ENCODE measurements at places on chromosomes 12 and 14.

- DNase-seq = no peak
Measured at GRCh38 chr12:46089414-46090162, 99.2 kb upstream of the SCAF11 start.

DNA sequence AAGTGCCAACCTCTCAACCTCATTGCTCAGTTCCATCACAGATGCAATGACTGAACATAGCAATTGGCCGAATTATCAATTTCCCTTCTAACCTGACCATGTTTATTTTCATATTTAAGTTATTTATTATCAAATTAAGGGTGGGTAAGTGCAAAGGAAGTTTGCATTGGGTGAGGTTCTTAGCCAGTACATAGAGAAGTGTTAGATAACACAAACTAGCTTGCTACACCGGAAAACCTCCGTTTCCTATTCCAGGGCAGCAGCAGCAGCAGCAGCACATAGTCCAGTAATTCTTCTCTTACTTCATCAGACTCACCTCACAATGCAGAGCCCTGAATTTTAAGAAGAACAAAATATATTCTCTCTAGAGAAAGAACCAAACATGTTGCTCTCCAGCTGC lies 200.5 kb upstream of the OR4E1 start:
- DNase-seq = no peak

- no peak for DNase-seq
Measured at GRCh38 chr12:13288937-13289652, 92.6 kb downstream of the EMP1 start.

- DNase-seq = no peak
Measured at GRCh38 chr12:109605599-109606228, 32.1 kb downstream of the MVK start.

- DNase-seq = no peak
Measured at GRCh38 chr12:89951050-89951693, 242.5 kb upstream of the ATP2B1 start.

- no peak for DNase-seq
Measured at GRCh38 chr14:31785574-31785973, 224.4 kb downstream of the NUBPL start.

DNA sequence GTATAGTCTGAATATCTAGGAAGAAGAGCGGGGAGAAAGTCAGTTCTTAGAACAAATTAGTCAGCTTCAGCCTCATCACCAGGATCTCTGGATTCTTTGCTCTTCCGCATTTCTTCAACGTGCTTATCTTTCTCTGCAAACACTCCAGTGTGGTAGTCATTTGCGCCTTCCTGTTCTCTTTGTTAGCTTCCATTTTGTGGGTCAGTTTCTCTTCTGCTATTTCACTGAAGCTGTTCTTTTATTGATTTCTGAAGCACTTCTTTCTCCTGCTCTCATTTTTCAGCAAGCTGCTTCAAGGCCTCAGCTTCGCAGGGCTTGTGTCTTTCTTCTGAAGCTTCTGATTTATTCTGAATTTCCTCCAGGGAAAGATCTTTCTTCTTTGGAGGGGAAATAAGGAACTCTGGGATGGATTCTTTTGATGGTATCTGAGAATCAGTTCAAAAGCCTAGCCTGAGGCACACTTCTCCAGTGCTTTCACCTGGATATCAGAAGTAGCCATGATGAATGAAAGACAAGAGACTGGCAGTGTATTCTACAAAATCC lies 13.5 kb downstream of the AMN1 start:
- no peak for DNase-seq

- no peak for DNase-seq
Measured at GRCh38 chr12:110004598-110004997, 5.4 kb downstream of the ANKRD13A start.

GRCh38 chr14:74413627-74414026 lies 12.4 kb downstream of the SYNDIG1L start:
- DNase-seq = no peak

- no peak for DNase-seq
Measured at GRCh38 chr14:71852181-71852580, 80.0 kb upstream of the RGS6 start.

- DNase-seq = no peak
Measured at GRCh38 chr12:78386871-78387270, 477.7 kb upstream of the SYT1 start.

DNA sequence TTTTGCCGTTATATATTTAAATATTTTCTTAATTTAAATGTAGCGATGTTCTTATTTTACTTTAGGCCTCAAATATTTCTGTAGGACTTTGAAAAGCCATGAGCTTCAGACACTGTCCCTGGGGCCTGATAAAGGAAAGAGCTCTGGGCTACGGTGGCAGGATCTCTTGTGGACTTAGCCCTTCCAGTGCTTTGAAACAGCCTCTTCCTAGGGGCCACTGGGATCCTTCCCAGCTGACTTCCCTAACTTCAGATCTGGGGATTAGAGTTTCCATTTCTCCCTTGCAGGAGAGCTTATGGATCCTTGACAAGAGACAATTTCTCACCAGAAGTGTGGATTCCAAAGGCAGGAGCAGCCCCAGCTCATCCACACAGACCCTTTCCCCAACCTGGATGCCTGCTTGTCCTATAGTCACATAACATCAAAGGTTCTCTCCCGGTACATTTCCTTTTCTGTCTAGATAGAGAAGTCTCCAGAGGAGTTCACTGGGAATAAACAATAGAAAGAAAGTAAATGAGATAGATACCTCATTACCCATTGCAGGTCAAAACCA lies 221.4 kb downstream of the TTC6 start:
- no peak for DNase-seq

GRCh38 chr14:59262717-59263454 lies 74.4 kb downstream of the DAAM1 start:
- no peak for DNase-seq

- DNase-seq = no peak
Measured at GRCh38 chr14:50320283-50320682, 8.2 kb downstream of the DMAC2L start.

- DNase-seq = peak; percentile 15
Measured at GRCh38 chr12:27333403-27334009, 870 bp downstream of the BMAL2 start.

DNA sequence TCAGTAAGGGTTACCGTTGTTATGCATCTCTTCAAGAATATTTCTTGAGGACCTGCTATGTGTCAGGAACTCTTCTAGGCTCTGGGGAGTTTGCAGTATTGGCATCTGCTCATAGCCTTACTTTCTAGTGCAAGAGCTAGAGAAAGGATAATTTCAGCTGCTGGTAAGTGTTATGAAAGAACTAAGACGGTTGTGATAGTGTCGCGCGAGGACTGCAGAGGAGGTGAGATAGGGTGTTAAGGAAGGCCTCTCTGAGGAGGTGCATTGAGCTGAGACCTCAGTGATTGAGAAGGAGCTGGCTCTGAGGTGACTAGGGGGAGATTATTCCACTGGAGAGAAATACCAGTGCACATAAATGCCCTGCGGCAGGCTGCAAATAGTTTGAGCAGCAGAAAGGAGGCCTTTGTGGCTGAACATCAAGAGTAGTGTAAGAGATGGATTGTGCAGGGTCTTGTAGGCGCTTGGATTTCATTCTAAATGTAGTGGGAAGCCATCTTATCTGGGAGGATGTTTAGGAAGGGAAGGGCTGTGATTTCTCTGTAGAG lies 824 bp downstream of the DDX55 start:
- DNase-seq = no peak

- no peak for DNase-seq
Measured at GRCh38 chr12:163406-163986, 50.5 kb downstream of the SLC6A12 start.

- DNase-seq = peak; percentile 5
Measured at GRCh38 chr12:27780612-27781408, 774 bp upstream of the MANSC4 start.

- no peak for DNase-seq
Measured at GRCh38 chr14:102965971-102966655, 43.6 kb downstream of the AMN start.

DNA sequence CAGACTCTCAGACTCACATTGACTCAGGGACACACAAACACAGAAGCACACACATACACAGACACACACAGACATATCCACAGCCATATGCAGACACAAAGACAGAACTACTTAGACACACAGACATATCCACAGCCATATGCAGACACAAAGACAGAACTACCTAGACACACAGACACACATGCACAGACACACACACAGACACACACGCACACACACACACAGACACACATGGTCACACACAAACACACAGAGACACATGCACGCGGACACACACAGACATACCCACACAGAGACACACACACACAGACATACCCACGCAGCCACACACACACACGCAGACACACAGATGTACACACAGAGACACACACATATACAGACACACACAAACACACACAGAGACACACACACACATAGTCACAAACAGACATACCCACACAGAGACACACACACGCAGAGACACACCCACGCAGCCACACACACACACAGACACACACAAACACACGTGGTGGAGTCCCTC lies 25.7 kb downstream of the SERPINA1 start:
- DNase-seq = no peak

GRCh38 chr14:100780246-100780645 lies 45.7 kb upstream of the MEG3 start:
- no peak for DNase-seq

DNA sequence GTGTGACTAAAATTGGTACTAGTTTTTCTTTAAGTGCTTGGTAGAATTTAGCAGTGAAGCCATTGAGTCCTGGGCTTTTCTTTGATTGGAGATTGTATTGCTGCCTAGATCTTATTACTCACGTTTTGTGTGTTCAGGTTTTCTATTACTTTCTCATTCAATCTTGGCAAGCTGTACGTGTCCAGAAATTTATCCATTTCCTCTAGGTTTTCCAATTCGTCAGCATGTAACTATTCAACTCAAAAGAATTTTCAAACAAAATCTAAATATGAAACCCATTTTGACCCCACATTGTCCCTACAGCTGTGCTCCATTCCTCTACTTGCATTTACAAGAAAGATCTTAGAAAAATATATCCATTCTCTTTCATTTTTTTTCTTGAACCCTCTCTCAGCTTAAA lies 1613.4 kb upstream of the SEL1L start:
- no peak for DNase-seq

GRCh38 chr14:84535976-84536375 lies 994.0 kb upstream of the FLRT2 start:
- DNase-seq = no peak

GRCh38 chr14:90697132-90697531 lies 119.1 kb downstream of the TTC7B start:
- no peak for DNase-seq

DNA sequence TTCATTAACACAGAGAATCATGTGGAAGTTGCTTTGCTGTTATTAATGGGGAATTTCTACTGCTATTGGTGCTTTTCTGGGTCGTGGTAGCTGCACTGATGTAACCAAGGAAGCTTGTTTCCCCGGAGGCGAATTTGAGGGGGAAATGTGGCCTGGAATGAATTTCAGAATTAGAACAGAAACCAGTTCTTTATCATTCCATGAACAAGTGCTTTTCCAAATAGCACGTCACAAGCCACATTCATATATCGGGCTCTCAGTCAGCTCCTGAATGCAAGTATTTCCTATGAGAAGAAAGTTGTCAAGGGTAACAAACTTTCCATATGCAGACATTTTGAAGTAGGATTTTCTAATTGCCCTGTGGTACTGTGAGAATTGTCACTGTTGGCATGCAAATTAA lies 1353.2 kb downstream of the AACS start:
- DNase-seq = no peak

DNA sequence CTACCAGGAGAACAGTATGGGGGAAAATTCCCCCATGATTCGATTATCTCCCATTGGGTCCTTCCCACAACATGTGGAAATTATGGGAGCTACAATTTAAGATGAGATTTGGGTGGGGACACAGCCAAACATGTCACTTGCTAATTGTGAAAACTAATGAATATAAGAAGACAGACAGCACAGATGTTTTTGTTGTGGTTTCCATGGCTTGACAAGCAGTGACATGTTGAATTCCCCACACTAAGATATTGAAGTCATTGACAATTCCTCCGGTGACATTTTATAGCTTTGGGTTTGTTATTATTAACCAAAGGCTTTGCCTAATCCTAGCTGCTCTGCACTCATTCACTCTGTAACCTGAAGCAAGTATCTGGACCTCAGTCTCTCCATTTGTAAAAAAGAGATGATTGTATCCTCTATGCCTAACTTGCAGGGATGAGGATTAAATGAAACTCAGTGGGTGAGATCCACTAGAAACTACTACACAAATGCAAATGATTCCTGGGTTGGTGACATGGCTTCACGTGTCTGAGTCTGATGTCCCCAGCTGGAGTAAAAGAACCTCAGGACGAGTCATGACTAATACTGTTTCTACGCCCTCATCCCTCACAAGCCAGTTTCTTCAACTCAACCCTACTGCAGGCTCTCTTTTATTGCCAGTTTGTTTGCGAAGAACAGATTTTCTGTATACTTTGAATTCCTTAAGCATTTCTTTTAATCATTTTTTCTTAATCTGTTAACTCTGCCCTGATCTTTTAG lies 71.6 kb downstream of the ASCL1 start:
- DNase-seq = no peak

DNA sequence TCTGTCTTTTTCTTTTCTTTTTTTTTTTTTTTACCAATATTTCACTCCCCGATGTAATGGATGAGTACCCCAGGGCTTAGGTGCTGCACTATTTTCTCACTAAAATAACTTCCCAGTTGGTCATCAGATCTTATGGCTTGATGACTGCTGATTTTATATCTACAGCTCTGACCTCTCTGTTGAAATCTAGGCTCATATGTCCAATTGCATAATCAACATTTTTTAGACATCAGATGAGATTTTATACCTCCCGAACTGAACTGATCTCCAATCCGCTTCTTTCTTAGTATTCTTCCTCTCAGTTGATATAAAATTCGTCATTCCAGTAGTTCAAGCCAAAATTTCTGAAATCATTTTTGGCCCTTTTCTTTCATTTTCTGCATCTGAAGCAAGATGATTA lies 1236.5 kb downstream of the SLC16A7 start:
- no peak for DNase-seq

GRCh38 chr12:30967026-30967425 lies 40.5 kb downstream of the TSPAN11 start:
- DNase-seq = no peak

GRCh38 chr14:94952097-94952496 lies 182.2 kb upstream of the GSC start:
- DNase-seq = no peak

- no peak for DNase-seq
Measured at GRCh38 chr14:75911883-75912282, 69.9 kb downstream of the TGFB3 start.

GRCh38 chr12:39623919-39624318 lies 4.3 kb upstream of the ABCD2 start:
- DNase-seq = no peak

GRCh38 chr12:121022713-121023112 lies 6.4 kb upstream of the C12orf43 start:
- DNase-seq = no peak

- DNase-seq = no peak
Measured at GRCh38 chr14:54867011-54867410, 35.6 kb downstream of the GCH1 start.

- DNase-seq = no peak
Measured at GRCh38 chr12:10184261-10184843, 5.5 kb downstream of the TMEM52B start.

- DNase-seq = no peak
Measured at GRCh38 chr12:60100160-60100559, 504.3 kb downstream of the SLC16A7 start.

GRCh38 chr12:63889721-63890509 lies 45.4 kb downstream of the SRGAP1 start:
- DNase-seq = no peak

Data from activated T-helper 9 cell treated with anti-CD3 and anti-CD28 coated beads, Interleukin-2, amount 50 U/mL, for 16 hours (primary cell).